Thymus (tissue), 14 donors: ENCODE measurements at places on chromosomes 6 and 20. TPM values are rescaled to one million over a fixed set of nuclear protein-coding genes. Genes with fewer than 3 reads are reported as not detected.

GRCh38 chr20:50980071-50980681 lies 21.6 kb downstream of the MOCS3 start:
- DNase-seq: no peak

- DNase-seq: no peak
Observed at GRCh38 chr6:114297135-114297534, 45.7 kb downstream of the HS3ST5 start.

DNA sequence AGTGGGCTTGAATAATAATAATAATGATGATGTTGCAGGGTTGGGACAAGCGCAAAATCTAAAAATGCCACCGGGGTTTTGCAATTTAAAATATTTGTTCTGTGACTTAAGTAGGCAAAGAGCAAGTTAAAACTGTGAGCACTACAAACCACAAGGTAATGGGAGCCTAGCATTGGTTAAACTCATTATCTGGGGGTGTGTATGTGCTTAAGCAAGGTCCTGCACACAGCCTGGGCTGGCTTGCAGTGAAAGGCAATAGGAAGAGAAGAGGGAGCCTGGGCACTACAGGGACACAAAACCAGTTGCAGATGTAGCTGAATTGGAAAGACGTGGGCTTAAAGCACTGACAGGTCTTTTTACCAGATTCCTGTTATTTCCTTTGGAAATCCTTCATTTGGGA lies 11.7 kb downstream of the SIM1 start:
- no peak for DNase-seq

DNA sequence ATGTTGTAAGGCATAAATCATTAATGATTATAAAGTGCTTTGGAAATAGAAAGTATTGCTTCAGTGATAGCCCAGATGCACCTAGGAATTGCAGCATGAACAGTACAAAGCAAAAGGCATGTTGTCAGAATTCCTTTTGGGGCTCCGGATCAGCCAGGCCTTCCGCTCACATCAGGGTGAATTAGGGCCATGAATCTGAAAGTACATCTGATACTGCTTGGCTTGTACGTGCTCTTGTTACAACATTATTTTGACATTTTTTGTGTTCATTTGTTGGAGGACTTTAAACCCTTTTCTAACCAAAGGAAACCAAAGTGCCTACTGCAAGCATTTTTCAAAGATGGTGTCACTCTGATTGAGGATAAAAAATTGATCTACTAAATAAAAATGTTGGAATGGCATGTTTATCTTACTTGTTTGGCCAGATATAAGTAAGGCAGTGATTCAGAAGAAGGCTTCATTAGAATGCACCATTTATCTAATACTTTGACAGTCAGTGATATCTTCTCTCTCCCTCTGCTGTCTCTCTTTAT lies 1005.6 kb upstream of the FLRT3 start:
- DNase-seq: no peak

DNA sequence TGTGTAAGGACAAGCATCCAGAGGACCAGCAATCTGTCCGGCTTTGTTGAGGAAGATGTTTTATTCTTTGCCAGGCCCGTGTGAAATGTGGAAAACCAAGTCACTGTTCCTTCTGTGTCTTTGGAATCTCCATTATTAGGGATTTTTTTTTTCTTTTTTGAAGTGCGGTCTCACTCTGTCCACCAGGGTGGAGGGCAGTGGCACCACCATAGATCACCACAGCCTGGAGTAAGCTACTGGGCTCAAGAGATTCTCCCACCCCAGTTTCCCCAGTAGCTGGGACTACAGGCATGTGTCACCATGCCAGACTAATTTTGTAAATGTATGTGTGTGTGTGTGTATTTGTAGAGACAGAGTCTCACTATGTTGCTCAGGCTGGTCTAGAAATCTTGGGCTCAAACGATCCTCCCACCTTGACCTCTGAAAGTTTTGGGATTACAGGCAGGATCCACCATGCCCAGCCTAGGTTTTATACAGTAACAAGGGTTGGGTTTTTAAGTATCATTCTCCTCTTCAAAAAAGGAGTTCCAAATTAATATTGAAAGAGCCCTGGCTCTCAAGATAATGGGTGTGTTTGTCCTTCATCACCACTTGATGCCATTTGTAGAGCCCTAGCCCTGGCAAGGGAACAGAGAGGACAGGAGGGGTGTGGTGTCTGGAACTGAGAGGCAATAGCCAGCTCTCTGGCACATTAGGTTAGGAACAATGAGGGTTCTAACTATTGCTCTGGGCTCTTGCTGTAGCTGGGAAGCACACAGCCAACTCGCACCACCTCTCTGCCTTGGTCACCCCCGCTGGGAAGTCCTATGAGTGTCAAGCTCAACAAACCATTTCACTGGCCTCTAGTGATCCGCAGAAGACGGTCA lies 3.1 kb downstream of the LAMP5 start:
- no peak for DNase-seq

DNA sequence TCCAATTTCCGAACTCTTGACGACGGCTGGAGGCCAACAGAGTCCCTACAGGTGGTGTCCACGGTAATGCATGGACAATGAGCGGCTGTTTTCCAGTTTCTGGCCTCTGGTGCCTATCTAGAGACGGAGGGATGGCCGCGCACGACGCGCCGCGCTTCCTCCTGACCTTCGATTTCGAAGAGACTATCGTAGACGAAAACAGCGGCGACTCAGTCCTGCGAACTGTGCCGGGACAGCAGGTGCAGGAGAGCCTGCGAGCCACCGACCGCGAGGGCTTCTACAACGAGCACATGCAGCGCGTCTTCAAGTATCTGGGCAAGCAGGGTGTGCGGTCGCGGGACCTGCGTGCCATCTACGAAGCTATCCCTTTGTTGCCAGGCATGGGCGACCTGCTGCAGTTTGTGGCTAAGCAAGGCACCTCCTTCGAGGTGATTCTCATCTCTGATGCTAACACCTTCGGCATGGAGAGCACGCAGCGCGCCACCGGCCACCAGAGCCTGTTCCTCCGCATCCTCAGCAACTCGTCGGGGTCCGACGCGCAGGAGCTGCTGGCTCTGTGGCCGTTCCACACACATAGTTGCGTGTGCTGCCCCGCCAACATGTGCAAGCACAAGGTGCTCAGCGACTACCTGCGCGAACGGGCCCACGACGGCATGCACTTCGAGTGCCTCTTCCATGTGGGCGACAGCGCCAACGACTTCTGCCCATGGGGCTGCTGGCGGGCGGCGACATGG lies 169.4 kb downstream of the CDK19 start:
- no peak for DNase-seq

DNA sequence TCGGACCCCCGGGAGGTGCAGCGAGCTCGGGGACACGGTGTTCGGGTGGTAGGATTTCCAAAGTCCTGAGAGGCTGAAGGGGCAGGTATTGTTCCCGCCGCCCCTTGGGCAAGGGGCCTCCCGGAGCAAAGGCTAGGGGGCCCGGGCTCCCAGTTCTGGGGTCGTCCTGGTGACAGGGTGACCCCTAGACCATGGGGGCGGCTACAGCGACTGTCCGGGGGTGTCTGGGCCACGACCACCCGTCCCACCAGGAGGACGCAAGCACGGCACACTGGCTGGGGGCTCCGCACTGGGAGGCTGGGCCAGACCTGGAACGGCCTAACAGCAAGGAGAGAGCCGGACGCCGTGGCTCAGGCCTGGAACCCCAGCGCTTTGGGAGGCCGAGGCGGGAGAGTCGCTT lies 55.6 kb downstream of the PRR18 start:
- DNase-seq: no peak

DNA sequence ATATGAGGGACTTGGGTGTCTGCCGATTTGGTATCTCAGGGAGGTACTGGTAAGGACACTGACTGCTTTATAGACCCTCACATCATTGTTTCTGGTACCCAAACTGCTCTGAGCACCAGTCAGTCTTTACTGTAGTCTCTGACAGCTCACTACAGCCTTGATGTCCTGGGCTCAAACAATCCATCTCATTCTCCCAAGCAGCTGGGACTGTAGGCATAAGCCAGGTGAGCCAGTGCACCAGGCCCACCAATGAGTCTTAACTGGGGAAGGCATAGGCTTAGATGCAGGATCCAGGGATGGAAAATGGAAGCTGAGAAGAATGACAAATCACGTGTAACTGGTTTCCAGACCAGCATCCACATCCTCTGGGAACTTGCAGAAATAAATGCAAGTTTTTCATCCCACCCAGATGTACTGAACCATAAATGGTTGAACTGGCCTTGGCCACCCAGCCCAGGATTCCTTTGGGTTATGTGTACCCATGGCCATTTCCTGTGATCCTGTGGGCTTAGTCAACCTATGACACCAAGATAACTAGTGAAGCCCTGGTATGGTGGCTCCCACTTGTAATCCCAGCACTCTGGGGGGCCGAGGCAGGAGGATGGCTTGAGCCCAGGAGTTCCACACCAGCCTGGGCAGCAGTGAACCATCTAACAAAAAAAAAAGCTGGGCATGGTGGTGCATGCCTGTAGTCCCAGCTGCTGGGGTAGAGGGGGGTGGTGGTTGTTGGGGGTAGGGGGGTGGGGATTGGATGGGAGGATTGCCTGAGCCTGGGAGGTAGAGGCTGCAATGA lies 5.8 kb downstream of the TUBB start:
- no peak for DNase-seq

GRCh38 chr20:62772990-62773844 lies 23.1 kb upstream of the MRGBP start:
- no peak for DNase-seq

DNA sequence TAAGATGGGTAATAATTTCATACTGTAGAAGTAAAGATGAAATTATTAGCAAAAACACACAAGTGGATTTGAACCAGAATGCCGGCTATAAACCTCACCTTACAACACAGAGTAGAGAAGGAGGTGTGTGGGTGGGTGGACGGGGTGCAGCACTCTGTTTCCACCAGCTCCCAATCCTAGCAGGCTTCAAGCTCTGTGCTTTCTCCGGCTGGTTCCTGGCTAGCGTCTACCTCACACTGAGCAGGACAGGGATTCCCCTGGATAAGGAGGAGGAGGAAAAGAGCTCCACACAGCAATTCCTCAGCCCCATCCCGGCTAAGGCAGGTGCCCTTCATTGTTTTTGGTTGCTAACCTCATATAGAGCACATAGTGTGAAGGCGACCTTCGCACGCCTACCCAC lies 453.3 kb downstream of the C6orf118 start:
- DNase-seq: no peak

- no peak for DNase-seq
Observed at GRCh38 chr20:10432079-10432478, 1.9 kb downstream of the MKKS start.

DNA sequence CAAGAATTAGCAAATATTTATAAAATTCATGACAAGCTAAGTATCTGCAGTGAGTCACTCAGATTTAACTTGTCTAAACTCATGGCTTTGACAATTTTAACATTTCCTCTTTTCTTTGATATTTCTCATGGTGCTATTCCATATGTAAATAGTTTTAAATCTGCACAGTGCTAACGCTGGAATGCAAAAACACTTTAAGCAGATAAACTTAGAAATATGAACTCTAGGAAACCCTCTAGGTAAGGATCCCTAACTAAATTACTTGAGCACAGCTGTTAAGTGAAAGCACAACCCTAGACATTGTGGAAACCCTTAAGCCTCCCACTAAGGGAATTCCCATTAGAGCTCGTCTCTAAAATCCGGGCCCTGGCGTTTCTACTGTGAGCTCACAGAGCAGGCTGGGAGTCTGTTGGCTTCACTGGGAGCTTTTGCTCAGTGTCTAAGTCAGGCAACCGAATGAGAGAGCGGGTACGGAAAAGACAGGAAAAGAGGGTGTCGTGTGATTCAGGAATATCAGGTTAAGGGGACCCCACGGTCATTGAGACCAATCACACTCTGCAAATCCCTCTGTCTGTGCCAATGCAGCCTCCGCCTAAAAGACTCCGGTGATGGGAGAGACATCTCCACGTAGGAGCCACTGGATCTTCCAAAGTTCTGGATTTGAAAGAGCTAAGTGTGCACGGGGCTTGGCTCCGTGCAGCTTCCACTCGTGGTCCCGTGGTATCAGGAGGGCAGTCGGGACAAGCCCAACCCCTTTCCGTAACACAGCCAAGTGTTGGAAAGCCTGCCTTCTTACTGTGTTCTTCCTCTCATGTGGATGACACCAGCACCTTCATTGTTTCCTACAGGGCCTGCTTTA lies 112.3 kb upstream of the RPS6KA2 start:
- DNase-seq: no peak

DNA sequence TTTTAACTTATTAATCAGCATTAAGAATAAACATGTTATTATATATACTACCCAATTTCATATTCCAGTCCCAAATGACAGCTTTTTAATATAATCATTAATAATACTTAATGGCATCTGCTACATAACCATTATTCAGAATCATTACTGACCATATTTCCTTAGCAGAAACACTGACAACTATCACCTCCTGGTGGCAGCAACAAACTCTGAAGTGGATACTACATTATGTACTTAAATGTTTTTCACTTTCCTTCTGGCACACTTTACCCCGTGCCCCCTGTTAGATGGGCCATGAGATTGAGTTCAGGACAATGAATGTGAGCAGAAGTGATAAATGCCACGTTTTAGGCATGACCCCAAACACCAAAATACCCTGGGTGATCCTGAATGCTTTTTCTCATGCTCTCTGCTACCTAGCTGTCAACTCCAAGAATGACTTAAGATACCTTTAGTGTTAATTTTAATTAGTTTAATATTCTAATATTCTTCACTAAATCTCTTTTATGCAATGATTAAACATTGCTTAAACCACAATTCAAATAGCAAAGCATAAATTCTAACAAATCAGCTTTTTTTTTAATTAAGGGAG lies 77.1 kb downstream of the LMBRD1 start:
- DNase-seq: peak; percentile 2

DNA sequence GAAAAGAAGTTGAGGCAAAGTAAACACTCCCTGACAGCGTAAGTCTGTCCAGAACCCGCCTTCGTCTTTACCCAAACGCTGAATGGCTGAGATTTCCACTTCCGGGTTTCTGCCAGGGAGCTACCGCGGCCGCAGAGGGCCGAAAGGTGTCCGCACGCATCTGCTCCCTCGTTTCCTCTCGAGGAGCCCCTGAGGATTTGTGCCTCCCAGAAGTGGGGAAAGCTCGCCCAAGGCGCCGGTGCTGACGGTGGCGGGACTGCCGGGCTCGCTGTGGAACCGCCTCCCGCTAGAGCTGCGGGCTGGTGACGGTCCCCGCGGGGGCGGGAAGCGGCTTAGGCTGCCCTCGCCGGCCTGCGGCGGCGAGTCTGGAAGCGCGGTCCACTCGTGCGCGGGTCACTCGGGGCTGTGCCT lies 1760.2 kb upstream of the DEFB115 start:
- DNase-seq: no peak

Gene LKAAEAR1
- total RNA-seq: 0.80 TPM

Gene OR2B2
- not detected for total RNA-seq

Gene GCNT2
- 1.8 TPM for total RNA-seq

Gene COL11A2
- 2.1 TPM for total RNA-seq

Gene COX4I2
- total RNA-seq: 4.1 TPM

Gene SGK2
- 0.09 TPM for total RNA-seq

Gene CARMIL1
- 17.4 TPM for total RNA-seq
